Small intestine (tissue), 16 donors: ENCODE measurements at places on chromosomes 4 and X.

DNA sequence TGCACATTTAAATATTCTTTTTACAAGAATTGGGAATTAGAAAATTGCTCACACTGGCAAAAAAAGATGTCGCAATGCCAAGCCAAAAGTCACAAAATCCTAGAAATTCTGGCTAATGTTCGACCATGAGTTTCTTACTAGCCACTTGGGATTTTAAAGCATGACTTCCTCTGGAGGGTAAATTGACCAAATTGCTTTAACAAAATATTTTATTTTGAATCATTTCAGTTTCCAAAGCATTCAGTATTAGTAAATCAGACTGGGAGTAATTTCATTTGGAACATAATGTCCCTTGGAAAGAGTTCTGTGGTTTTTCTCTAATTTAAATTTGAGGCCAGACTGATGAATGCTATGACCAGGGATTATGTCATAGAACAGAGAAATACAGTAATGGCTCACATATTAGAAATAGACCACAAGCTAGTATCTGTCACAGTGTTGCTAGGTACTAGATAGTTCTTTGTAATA lies 7.6 kb upstream of the CXCL5 start:
- no peak for DNase-seq

DNA sequence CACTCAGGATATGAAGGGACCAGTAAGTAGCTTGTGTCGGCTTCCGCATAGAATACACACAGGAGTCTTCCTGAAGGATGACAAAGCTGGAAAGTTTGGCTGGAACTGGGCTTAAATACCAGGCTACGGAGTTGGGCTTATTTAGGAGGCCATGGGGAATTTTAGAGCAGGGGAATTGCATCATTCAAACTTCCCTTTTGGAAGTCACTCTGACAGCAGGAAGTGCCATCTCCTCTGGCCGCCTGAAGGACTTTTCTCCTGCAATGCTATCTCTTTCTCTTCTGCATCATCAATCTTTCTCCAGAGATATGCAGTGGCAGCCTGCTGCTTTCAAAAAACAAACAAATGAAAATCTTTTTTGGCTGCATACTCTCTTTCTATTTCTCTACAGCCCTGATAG lies 48.4 kb upstream of the PAK3 start:
- no peak for DNase-seq

- no peak for DNase-seq
These were observed 534.4 kb upstream of the PCDH10 start for GRCh38 chr4:132614682-132615081.

- no peak for DNase-seq
These were observed 29.8 kb downstream of the UGT2B7 start for GRCh38 chr4:69126024-69126423.

- no peak for DNase-seq
These were observed 38.8 kb upstream of the TRPC5OS start for GRCh38 chrX:111837197-111837596.

DNA sequence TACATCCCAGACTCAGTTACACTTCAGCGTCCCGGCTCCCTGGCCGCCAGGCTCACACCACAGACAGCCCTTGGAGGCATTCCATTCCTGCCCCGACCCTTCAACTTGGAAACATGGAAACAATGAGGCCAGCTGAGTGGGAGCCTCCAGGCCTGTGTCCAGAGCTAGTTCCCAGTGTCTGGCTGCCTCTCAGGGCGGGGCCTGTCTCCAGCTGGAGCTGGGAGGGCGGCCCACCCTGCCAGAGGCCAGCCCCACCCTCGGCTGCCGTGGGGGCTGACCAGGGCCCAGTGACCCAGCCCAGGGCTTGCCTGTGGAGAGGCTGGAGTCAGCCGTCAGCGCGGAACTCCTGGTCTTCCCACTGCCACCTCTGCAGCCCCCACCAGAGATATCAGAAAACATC lies 37.4 kb upstream of the SPON2 start:
- DNase-seq = peak; percentile 39
